ENCODE measurements at places on chromosomes 4 and X. TPM values are rescaled to one million over a fixed set of nuclear protein-coding genes. Genes with fewer than 3 reads are reported as not detected.

Gene LIN54
- total RNA-seq = 7.1 TPM

Gene TRIML2
- not detected for total RNA-seq

Gene ATRX
- total RNA-seq = 126 TPM

Gene EIF1AX
- total RNA-seq = 71.1 TPM

Gene HSD17B10
- total RNA-seq = 51.0 TPM

Gene CTAG1A
- not detected for total RNA-seq

Gene OCIAD2
- total RNA-seq = 19.7 TPM

Gene CITED1
- total RNA-seq = not detected

Gene MMRN1
- total RNA-seq = 87.0 TPM

Gene EGFL6
- 0.23 TPM for total RNA-seq

Gene ZBTB49
- total RNA-seq = 7.4 TPM

Gene PPBP
- total RNA-seq = 8.4 TPM

Gene DHX15
- total RNA-seq = 107 TPM

Gene SERTM2
- total RNA-seq = not detected

Gene LONRF3
- total RNA-seq = 8.4 TPM

Gene MAGEA2
- not detected for total RNA-seq

Gene IL2
- total RNA-seq = not detected

Data from aorta (tissue), 5 donors.